Activated naive CD4-positive, alpha-beta T cell (primary cell): ENCODE measurements at places on chromosomes 3 and 15.

GRCh38 chr3:53570709-53571108 lies 76.3 kb downstream of the CACNA1D start:
- no peak for DNase-seq

- DNase-seq, result no peak
Measured at GRCh38 chr3:109888026-109888425, 550.7 kb upstream of the DPPA4 start.

DNA sequence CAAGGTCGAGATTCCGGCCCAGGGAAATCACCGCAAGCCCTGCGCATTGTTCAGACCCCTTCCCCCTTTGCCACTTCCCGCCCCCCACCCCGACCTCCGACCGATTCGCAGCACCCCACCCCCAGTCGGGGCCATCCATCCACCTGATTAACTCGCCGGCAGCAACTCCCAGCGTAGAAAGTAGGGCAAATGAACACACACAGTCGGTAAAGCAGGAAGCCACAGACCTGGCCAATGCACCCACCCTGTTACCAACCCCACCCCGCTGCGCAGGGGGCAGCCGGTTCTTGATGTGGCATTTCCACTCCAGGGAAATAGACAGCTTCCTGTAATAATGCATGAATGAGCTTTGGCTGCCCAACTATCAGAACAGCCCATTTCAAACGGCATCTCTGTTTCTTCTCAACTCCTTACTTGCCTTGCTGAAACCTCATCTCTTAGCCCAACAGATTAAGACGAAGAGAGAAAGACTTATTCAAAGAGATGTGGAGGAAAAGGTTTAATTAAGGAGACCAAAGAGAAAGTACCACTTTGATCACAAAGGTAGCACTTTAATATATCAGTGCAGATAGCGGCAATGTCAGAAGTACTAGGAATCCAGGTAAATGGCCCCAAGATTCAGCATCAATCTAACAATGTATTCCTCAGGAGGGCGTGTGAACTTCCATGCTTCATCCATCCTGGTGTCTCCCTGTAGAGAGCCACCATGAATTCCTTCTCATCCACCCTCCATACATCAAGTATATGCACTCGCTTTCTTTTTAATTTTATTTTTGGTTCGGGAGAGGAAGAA lies 1.9 kb downstream of the TNIK start:
- no peak for DNase-seq

DNA sequence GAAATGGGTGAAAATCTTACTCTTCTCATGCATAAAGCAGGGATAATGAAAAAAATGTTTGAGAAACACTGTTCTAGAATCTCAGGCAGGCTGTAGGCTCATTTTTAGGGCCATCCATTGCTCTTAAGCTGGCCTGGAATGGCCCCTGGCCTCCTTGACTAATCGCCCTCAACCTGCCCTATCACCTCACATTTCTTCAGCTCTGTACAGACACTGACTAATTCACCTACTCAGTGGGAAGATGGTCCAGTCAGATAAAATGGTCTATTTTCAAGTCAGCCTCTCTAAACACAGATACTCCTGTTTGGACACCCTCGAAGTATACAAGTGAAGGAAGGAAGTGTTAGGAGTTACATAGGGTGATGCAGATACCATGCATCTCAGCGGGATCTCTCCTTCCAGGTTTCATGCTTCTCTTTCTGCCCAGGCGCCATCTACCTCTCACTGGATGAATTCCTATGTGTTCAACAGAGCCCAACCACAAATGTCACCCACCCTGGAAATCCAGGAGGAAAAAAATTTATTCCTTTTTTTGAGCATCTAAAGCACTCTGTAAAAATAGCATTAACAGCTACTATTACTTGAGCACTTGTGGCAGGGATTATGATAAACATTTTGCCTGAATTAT lies 12.1 kb downstream of the FMN1 start:
- DNase-seq, result no peak

- DNase-seq, result no peak
Measured at GRCh38 chr3:156207802-156208685, 87.7 kb downstream of the KCNAB1 start.

- no peak for DNase-seq
Measured at GRCh38 chr3:4985330-4986174, 6.3 kb downstream of the BHLHE40 start.

DNA sequence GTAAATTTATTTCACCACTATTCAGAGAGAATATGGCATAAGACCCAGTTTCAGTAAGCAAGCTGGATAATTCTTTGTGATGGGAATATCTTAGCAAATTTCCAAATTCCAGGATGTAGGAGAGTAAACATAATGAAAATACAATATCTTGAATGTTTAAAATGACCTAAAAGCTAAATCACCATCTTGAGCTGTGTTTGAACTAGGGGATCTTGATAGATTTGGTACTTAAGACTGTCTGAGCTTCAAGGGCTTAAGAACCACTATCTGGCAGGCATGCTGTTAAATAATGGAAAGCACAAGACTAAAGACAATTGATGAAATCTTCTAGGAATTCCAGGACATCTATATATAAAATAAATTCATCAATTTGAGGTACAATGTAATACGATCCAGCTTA lies 217.7 kb downstream of the ATP8B4 start:
- no peak for DNase-seq

GRCh38 chr15:51375966-51376640 lies 34.6 kb downstream of the GLDN start:
- no peak for DNase-seq

DNA sequence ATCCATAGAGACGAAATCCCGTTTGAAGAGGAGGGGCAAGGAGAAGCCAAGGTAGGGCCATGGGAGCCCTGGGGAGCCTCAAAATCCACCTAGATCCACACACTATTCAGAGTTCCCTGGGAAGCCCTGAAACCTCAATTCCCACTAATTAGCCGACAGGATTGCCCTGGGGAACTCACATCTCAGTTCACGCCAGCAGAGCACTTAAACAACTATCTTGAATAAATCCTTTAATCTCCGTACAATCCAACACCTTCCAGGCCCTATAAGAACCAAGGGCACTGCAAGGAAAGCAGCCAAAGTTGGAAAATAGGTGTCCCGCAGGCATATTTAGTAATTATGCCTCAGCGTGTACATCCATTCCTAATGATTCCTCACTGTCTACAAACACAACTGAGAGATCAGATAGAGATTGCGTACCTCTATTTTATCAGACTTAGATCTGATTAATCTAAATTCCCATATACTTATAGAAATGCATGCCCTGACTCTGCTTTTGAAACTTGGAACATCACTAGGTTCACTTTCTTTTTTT lies 25.6 kb upstream of the EIF4A2 start:
- no peak for DNase-seq
